Stimulated activated CD4-positive, alpha-beta T cell treated with anti-CD3 and anti-CD28 coated beads, Interleukin-12 subunit alpha, Interleukin-12 subunit beta, amount 100 ng/mL, for 48 hours (primary cell): ENCODE measurements at places on chromosomes 11 and 22.
A peak's percentile ranks its signal among the peaks of the same experiment; 100 is the strongest.

DNA sequence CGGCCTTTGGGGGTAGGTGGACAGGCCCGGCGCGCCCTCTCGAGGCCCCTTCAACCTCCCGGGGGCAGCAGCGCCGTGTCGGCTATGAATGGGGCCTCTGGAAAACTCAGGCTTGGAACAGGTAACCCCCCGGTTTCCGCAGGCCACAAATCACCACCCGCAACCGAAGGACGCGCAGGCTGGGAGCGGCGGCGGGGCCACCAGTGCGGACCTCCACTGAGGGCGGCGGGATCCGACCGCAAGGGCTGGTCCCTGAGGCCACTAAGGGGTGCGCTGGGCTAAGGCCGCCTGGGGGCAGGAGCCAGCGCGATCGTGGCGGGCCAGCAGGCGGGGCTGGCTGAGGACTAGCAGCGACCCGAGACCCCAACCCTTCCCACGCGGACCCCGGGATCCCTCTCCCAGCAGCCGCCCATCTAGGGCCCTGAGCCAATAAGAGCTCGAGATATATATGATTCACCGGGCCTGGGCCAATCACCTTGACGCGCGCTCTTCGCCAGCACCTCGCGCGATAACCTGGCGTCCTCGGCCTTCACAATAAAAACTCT is 609 bp upstream of the ATF4 start:
- DNase-seq, result no peak

DNA sequence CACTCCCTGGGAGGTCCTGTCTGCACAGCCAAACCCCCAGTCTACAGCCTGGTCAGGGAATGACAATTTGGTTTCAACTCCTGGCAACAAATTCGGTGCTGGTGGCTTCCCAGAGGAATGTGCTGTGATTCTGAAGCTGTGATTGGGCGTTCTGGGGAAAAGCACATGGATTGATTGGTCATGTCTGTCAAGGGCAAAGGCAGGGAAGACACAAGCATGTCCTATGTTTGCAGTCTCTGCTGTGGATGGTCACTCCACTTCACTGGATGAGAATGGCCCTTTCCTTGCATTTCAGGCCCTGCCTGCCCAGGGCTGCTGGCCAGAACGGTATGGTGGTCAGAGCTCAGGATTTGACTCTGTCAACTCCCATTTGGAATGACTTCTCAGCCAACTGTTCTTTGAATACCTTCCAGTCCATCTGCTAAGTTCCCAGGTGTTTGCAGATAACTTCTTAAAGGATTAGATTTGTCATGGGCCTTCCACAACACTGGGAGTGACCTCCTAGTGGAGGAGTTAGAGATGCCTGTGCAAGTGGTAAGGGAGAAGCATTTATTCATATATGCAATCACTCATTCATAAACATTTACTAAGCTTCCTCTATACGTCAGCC is 42.7 kb downstream of the SGSM1 start:
- no peak for DNase-seq

DNA sequence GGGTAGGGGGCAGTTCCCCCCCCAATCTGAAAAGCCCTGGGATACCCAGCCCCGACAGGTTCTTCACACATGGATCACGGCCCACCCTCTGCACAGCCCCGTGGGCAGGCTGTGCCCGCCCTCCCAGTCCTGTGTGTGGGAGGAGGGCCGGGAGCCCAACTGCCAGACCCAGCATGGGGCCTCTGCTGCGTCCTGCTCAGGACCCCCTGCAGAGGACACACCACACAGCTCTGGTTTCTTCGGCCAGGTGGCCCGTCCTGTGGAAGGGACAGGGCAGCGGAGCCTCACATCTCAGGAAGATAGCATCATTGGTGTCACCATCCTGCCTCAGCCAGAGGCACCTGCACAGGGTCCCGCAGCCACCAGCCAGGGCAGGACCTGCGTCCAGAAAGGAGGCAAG is 396.0 kb downstream of the TBC1D22A start:
- DNase-seq, result no peak

DNA sequence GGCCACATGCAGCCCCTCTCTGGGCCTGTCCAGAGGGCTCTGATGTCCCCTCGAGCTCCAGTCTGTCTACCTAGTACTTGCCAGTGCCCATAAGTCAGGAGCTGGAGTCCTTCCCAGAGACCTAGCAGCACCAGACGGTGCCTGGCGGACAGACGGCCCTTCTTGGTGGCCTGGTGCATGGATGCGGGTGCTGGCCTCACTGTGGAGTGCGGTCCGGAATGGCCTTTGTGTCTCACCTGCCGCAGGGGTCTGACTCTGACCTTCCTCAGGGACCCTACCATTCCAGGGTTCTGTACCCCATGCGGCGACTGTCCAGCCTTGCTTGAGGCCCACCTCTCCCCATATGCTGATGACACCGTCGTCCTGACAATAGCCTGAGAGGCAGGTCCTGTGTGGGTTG is 29.4 kb upstream of the SMIM38 start:
- no peak for DNase-seq

DNA sequence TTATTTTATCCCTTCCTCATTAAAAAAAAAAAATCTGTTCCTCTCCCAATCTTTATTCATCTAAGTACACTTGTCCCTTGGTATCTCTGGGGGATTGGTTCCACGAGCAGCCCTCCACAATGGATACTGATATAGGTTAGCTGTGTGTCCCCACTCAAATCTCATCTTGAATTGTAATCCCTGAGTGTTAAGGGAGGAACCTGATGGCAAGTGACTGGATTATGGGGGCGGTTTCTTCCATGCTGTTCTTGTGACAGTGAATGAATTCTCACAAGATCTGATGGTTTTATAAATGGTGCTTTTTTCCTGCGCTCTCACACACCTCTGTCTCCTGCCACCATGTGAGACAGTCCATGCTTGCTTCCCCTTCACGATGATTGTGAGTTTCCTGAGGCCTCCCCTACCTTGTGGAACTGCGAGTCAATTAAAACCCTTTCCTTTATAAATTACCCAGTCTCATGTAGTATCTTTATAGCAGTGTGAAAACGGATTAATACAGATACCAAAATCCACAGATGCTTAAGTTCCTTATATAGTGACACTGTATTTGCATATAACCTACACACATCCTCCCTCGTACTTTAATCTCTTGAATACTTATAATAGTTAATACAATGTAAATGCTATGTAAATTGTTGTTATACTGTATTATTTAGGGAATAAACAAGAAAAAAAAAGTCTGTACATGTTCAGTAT is 62.0 kb downstream of the PACS1 start:
- no peak for DNase-seq

- no peak for DNase-seq
Observed at GRCh38 chr11:19642185-19643158, 70.2 kb upstream of the NAV2 start.

- DNase-seq, result no peak
Observed at GRCh38 chr11:119108146-119108856, 1.2 kb downstream of the C2CD2L start.

DNA sequence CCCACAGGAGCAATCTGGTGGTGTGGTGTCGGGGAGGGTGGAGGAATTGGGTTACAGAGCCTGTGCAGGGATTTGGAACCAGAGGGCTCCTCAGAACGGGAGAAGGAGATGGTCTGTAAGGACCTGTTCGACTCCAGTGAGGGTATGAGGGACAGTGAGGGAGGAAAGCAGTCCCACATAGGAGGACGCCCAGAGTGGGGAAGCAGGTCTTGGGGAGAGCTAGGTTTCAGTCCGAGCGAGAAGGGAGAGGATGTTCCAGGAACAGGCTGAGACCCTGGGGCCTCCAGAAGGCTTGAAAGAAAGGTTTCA is 32.0 kb upstream of the GNAZ start:
- DNase-seq, result no peak

DNA sequence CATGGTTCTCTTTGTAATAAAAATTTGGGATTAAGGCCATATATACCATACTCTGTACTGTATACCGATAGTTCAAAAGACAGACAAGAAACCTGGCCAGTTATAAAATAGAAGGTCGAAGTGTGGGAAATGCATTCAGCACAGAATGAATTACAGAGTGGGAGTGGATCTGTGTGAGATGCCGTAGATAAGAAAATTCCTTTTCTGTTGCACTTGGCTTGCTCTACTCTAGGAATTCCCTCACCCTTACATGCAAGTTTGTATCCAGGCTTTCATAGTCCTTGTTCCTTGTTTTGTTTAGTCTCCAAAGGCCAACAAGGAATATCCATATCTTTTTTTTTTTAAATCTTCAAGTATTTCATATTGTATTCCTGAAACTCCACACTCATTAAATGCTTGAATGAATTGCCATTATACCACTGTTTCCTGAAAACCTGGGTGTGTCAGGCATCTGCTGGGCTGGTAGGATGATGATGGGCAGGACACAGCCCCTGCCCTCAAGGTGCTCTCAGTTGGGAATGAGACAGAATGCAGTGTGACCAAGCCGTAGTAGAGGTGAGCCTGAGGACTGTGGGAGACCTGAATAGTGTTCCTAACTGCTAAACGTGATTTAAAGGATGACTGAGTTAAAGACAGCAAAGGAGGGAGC is 53.5 kb downstream of the TEAD1 start:
- DNase-seq, result no peak

GRCh38 chr11:88377646-88378045 is 40.1 kb upstream of the CTSC start:
- no peak for DNase-seq

- no peak for DNase-seq
Observed at GRCh38 chr22:41446057-41446501, 522 bp downstream of the TOB2 start.

GRCh38 chr11:123006860-123007542 is 25.4 kb upstream of the BSX start:
- DNase-seq, result no peak

- DNase-seq, result no peak
Observed at GRCh38 chr11:102416976-102417375, 35.6 kb downstream of the TMEM123 start.

- peak; percentile 58 for DNase-seq
Observed at GRCh38 chr22:50498322-50498890, 9.1 kb downstream of the LMF2 start.

GRCh38 chr22:19434401-19434800 is 2.1 kb downstream of the MRPL40 start:
- DNase-seq, result no peak

GRCh38 chr22:45102896-45103420 is 60.8 kb upstream of the NUP50 start:
- DNase-seq, result no peak

DNA sequence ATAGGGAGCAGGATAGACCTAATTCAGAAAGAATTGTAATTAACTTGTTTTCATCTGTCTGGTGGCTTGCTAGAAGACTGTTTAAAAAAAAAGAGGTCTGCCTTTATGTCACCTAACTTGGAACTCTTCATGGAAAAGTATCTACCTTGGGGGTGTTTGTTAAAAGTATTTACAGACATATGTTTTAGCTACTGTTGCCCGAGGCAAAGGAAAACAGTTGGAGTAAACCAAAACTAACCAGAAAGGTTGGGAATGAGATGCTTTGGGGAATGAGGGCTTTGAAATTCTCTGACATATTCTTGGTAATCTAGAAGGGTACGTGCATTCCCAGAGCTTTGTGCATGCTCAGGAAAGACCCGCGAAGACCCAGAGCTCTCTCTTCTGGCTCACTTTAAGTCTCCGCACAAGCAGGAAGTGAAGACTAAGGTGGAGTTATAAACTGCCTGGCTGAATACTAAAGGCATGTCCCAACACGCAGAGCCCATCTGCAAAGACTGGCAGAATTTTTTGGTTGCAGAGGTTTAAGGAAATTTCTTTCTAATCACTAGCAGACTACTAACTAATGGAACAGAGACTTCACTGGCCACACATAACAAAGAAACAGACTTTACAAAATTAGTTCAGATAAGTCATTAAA is 33.2 kb downstream of the HIKESHI start:
- DNase-seq, result no peak

DNA sequence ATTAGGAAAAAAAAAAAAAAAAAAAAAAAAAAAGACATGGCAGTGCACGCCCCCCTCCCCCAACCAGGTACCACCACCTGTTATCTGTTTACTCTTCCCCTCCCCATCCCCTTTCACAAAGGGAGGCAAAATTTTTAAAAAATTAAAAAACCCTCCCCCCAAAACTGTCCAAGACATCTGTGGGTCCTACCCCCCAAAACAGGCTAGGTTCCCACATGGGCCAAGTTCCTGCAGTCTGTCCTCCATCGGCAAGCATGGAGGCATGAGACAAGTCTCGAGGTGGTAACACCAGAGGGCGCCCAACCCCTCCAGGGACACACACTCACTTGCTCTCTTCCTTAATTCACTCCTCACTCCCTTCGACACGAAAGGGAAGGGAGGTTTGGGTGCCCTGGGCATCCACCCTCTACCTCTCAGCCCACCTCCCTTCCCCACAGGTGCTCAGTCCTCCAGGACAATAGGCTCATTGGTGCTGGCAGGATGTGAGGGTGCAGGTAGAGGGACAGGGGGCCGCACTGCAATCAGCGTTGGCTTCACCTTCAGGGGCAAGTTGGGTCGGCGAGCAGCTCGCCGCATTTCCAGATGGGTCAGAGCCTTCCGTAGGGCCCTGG is 2.2 kb upstream of the TUT1 start:
- peak; percentile 70 for DNase-seq

GRCh38 chr11:117733316-117733715 is 63.7 kb downstream of the DSCAML1 start:
- no peak for DNase-seq

DNA sequence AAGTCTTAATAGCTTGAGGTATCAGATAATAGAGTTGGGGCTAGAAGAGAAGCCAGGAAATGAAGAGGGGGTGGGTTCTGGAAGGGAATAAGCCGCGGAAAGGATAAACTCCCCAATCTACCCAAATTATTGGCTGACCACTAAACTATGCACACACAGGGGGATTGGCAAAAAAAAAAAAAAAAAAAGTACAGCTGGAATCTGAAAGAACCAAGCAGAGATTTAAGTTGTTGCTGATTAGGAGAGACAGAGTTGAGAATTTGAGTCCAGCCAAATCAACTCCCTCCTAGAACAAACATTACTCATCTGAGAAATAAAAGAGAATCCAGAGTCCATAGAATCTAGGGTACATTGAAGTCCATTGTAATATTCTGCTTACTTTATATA is 134.9 kb downstream of the CCDC81 start:
- DNase-seq, result no peak

- DNase-seq, result no peak
Observed at GRCh38 chr11:37710031-37710430, 1112.0 kb upstream of the RAG2 start.

- DNase-seq, result no peak
Observed at GRCh38 chr11:92911478-92911877, 58.0 kb upstream of the MTNR1B start.

- DNase-seq, result no peak
Observed at GRCh38 chr22:47564158-47564450, 801.7 kb downstream of the TBC1D22A start.

GRCh38 chr11:65547446-65548125 is 10.6 kb downstream of the LTBP3 start:
- DNase-seq, result no peak

GRCh38 chr11:84812471-84812969 is 814.6 kb downstream of the DLG2 start:
- DNase-seq, result no peak

DNA sequence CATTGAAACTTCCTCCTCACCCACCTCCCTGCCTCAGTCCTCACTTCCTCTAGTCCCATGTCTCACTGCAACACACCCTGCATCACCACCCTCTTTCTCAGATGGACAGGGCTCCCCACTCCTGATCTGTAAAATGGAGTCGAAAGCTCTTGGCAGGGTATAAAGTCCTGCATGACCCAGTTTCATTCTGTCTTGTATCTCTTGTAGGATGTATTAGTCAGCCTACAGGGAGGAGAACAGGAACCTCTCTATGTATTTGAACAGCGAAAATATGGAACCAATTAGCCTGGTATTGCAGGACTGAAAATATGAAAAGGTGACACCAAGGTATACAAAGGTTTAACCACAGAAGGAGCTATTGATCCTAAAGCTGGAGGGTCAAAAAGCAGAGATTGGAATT is 156.9 kb upstream of the SNX19 start:
- DNase-seq, result no peak
